T-helper 17 cell (primary cell): ENCODE measurements at places on chromosomes 5 and 9.

DNA sequence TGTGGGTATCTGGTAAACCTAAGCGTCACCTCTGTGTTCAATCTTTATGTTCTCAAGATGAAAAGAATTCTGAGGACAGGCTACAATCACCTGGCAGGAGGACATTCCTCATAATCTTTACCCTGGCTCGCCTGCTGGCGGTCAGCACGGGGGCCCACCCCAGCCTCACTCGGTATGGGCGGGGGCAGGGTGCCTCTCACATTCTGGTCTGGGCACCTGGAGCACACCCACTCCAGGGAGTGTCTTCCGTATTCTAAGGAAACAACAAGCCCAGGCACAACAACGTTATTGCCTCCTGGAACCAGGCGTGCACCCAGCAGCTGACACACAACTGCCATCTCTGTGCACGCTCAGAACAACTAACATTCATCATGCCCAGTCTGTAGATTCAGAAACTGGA lies 179.8 kb downstream of the ROR2 start:
- no peak for DNase-seq

- DNase-seq: no peak
Observed at GRCh38 chr9:22175972-22176545, 167.0 kb upstream of the CDKN2B start.

DNA sequence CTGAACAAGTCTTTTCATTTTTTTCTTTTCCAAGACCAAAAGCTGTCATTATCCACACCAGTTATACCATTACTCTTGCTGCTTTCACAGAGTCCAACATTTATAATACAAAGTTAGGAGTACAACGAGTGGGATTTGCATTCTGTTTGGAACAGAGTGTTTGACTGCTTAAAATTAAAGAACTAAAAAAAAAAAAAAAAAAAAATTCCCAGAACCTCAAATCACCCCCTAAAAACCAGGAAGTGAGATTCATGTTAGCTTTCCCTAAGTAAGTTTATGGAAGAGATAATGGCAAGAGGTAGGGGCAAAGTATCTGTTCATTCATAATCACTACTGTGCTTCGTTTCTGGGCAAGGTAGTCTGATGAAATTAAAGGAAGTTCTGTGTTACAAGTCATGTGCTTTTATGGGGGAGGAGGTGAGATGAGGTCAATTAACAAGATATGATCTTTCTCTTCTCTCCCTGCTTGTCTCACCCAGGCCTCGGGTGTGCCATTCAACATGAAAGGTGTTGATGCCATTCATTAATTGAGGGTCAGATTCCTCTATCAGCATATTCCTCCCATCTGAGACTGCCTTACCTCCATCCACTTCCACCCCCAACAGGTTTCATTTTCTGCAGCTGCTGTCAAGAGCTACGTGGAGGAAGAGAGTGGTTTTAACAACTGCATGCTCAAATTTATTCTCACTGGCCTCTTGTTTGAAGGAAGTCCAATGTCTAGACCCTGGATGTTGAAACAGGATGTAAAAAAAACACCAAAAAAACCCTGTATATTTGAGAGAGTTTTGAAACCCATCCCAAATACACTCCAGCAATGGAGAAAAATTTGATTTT lies 58.1 kb downstream of the MARCHF3 start:
- DNase-seq: no peak

DNA sequence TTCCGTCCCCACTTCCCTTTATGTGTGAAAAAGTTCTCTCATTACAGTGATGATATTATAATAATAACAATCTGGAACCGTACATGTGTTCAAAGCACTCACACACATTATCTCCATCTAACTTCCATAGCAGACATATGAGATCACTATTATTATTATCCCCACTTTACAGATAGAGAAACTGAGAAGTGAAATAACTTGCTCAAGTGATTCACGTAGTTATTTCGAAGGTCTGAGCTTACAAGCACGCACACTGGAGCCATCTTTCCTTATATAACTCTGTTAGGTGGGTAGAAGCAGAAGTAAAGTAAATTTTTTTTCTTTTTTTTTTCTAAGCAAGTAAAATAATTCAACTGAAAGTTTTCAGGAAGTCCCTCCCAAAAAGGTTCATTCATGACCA lies 62.9 kb upstream of the PTGER4 start:
- no peak for DNase-seq

DNA sequence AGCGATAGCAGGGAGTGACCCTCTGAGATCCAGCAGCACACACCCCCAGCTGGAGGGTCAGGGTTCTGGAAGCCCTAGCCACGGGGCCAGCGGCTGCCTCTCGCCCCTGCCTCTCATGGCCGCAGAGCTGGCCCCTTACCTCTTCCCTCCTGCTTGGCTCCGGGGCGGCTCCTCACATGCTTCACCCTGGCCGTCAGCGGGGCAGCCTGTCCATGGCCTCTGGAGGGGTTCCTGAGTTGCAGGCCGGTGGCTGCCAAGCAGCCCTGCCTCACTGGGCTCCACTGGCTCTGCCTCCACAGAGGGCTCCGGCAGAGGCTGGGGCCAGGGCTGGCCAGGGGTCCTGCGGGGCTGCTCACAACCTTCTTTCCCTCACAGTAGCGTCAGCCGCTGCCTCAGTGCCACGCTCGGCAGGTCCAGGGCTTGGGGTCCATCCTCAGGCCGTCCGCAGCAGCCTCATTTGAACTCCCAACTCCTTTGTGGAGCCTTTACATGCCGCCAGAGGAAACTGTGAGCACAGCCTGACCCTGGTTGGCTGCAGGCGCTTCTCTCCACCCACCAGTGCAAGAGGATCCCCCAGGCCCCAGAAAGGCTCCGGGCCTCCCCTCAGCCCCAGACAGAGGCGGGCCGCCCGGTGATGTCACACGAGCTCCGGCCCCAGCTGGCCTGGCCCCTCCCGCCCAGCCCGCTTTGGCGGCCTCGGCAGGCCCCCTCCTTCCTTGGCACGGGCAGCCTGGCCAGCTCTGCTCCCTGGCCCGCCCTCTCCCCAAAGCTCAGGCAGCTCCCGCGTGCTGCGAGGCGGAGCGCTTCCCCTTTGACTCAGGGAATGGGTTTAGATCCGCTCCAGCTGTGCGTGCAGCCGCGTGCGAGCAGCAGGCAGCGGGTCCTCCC lies at the start of gene ANGPTL2:
ANGPTL2 (minus strand) TSS at position 460 of the 888 bp plus-strand sequence. CDS start 13,904 bp downstream, outside the sequence.
- DNase-seq: no peak

DNA sequence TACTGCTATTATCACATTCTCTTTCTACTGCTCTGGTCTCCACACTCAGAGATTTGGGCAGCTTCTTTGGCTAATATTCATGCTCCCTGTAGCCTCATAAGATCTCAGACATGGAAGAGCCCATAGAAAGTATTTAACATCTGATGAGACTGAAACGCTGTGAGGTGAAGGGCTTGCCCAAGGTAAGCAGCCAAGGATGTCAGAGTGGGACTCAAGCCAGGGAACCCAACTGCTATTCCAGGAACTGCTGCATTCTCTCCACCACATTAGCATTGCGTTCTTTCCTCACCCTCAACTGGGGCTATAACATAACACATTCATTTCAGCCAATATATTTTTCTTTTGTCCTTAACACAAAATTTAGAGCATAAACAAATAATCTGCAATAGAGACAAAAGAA lies 3.8 kb downstream of the ADRB2 start:
- no peak for DNase-seq

DNA sequence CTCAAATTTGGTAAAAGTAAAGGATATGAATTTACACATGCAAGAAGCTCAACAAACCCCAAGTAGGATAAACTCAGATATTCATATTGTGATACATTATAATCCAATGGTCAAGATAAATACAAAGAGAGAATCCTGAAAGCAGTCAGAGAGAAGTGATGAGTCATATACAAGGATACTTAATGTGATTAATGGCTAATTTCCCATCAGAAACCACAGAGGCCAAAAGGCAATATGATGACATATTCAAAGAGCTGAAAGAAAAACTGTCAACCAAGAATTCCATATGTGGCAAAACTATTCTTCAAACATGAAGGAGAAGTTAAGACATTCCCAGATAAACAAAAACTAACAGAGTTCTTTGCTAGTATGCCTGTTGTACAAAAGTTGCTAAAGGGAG lies 19.5 kb upstream of the IRF1 start:
- DNase-seq: no peak

DNA sequence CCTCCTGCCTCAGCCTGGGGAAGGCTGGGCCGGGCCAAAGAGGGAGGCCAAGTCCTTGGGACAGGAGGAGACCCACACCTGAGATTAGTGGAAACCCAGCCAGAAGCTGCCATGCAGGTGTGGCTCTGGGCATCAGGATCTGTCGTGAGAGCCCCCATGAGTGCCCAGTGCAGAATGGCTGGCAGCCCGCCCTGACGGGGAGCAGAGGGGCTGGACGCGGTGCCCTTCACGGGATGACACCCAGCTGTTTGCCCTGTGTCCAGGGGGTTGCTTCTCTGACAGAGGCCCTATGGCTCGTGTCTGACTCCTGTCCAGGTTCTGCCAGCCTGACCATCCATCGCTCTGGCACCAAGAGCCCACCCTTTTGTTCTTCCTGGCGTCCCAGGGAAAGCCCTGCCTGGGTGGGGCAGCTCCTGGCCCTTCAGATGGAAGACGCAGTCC lies 8.5 kb downstream of the DIPK1B start:
- no peak for DNase-seq

GRCh38 chr9:110206389-110206788 lies 1.6 kb downstream of the C9orf152 start:
- DNase-seq: no peak

DNA sequence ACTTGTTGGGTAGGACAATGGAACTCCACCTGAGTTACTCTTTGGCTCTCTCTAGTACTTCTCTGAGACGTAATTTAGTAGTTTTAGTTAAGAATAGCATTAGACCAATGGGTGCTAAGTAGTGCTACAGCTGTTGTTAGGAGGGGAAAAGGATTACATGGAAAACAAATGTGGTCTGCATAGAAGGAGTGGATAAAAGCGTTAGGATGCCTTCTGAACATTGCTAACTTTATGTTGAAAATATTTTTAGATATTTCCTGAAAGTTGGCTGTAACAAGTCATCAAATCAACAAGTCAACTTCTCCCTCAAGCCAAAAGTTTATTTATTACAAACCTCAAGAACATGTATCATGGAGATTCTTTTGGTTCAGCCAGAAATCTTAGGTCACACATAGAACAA lies 409.5 kb upstream of the MEF2C start:
- no peak for DNase-seq

DNA sequence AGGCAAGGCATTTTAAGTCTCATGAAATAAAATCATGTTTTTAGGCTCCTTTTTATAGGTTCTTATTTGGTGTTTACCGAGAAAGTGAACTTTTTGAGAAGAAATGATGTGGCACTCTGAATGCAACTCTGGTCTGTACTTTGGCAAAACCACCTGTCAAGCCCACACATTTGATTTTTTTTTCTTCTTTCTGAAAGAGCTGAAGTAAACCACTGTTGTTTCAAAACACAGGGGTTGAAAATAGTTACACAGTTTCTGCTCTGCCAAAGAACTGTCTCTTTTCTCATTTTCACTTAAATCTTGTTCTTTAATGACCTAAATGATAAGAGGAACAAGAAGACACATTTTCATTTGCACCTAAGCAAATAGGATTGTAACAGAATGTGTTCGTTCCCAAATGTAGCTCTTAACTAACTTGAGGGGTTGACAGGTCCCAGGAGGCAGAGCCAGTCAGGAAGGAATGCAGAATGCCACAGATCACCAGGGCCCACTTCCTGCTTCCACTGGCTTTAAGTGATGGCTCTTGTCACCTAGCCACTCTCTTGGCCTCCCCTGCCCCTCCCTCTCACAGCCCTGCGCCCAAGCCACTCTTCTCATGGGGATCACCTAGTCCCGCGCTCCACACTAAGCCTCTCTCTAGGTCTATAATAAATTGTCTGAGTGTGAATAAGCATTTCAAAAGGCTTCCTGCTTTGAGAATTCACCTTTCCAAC lies 47.3 kb downstream of the MED27 start:
- DNase-seq: no peak

DNA sequence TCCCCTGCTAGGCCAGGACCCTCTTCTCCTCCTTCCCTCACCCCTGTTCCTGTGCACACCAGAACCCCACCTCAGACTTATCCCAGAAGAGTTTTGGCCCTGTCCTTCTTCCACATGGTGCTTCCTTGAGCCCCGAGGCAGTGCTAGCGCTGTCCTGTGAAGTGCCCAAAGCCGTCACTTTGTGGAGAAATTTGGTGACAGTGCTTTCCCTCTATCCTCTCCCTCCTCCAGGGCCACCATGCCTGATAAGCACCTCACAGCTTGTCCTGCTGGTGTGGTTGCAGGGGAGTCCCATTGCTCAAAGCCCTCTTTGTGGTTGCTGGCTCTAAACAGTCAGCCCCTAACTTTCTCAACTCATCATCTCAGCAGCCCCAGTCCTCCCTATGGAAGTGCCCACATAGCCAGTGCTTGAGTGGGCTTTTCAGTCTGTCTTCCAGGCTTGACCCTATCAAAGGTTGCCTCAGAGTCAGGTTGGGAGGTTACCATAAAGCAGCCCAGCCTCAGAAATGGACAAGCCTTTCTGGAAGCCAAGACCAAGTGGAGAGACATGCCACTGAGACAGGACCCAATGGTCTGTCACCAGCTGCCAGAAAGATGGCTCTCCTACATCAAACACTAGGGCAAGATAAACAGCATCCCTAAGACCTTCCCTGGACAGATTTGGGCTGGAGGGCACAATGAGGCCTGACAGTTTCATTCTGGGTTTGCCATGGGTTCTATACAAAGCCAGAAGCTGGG lies 18.0 kb downstream of the IGIP start:
- DNase-seq: no peak

- DNase-seq: no peak
Observed at GRCh38 chr9:97501972-97502221, 431 bp downstream of the TMOD1 start.

DNA sequence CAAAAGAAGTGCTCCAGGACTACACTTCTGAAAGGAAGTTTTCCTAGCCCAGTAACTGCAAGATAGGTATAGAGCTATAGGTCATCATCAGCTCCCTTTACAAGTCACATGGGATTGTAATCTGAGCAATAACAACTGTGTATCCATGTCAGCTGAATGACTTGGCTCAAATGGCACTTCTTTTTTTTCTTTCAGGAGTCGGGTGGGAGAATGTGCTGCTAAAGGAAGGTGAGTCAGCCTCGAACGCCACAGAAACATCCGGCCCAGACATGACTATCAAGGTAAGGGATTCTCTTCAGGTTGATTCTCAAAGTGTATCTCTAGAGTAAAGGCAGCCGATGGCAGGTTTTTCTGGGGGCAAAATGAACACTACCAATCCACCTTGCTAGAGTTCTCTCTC lies 192.2 kb downstream of the C9orf152 start:
- DNase-seq: no peak

- DNase-seq: no peak
Observed at GRCh38 chr9:35910613-35911359, 1.5 kb downstream of the SPAAR start.

- DNase-seq: no peak
Observed at GRCh38 chr9:136207616-136208015, 2.7 kb upstream of the LHX3 start.

GRCh38 chr5:35194635-35195471 lies 35.4 kb downstream of the PRLR start:
- DNase-seq: no peak

- no peak for DNase-seq
Observed at GRCh38 chr5:159972538-159973362, 36.2 kb upstream of the TTC1 start.
